Large intestine (tissue), 12 donors: ENCODE measurements at places on chromosomes 5 and 9. TPM values are rescaled to one million over a fixed set of nuclear protein-coding genes. Genes with fewer than 3 reads are reported as not detected.

DNA sequence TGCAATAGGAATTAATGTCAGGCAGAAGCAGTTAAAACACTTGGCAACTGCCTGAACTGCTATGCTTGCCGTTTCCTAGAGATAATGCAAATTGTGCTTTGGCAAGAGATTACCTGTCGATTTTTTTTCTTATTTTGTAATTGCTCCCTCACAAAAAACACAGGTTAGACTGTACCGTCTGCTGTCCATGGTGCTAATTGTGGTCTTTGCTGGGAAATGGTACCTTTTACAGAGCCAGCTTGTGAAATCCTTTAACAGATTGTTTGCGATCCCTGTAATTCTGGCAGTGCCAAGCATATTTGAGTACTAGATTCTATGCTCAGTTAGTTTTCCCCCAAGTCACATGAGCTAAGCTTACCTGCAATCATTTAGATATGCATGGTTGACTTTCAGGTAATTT is 2125.8 kb upstream of the WWC1 start:
- no peak overlapping the region for H3K27ac ChIP-seq
- H3K4me1 ChIP-seq, result no peaks in the 10 kb centered on the region
- DNase-seq, result peak; percentile 27
- H3K36me3 ChIP-seq, result no peaks in the 10 kb centered on the region
- no peaks in the 10 kb centered on the region for H3K27me3 ChIP-seq

DNA sequence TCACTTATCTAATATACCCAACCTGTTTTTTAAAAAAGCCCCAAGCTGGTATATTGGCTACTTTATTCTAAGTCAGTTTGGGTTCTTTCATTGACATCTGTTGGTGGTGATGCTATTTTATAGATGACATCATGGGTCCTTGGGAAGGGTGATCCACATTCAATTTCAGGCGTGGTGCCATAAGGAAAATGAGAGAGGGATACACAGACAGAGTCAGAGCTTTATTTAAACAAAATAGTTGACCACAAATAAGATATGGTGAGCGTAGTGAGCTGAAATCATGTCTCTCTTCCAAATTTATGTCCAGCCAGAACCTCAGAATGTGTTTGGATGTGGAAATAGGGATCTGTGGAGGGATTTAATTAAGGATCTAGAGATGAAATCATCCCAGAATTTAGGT is 302.4 kb downstream of the MAT2B start:
- no peaks in the 10 kb centered on the region for H3K4me1 ChIP-seq
- DNase-seq, result no peak
- H3K4me3 ChIP-seq, result no peak overlapping the region
- H3K36me3 ChIP-seq, result no peaks in the 10 kb centered on the region
- H3K27me3 ChIP-seq, result no peaks in the 10 kb centered on the region

GRCh38 chr5:3606121-3606831 is 10.6 kb downstream of the IRX1 start:
- H3K36me3 ChIP-seq, result no peaks in the 10 kb centered on the region
- DNase-seq, result no peak
- no peaks in the 10 kb centered on the region for H3K4me1 ChIP-seq
- no peak overlapping the region for H3K27ac ChIP-seq
- peaks cover 81% of the 10 kb centered on the region for H3K27me3 ChIP-seq

GRCh38 chr5:8474569-8474930 is 605.6 kb downstream of the MTRR start:
- no peaks in the 10 kb centered on the region for H3K27me3 ChIP-seq
- H3K4me3 ChIP-seq, result no peak overlapping the region

DNA sequence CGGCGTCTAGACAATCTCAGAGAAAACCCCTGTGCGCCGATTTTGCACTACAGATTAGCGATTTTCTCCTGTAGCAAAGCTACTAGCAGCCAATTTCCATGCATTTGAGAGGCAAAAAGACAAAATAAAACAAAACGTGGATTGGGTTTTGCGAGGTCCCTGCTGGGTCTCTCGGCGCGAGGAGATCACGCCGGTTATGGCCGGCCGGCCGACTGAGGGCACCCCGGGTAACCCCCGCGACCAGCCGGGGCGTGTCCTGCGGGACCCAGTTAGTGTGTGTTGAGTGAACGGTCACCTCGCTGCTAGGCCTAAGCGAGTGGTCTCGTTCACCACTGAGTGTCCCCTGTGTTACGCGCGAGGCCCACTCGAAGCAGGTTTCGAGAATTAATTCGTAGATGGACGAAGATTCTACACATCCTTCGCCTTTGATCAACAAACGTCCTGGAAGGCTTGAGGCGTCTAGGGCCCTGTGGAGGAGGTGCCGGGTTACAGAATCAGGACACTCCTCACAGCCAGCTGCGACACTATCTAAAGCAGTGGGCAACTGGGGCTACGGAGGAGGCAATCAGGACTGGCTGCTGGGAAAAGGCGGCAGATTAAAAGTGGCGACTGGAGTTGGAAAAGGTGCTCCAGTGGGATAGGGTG is 764 bp upstream of the VDAC1 start:
- H3K27me3 ChIP-seq, result no peaks in the 10 kb centered on the region
- H3K27ac ChIP-seq, result peak overlapping the region; percentile 99
- peaks cover 39% of the 10 kb centered on the region for H3K4me1 ChIP-seq
- H3K36me3 ChIP-seq, result peaks cover 13% of the 10 kb centered on the region

DNA sequence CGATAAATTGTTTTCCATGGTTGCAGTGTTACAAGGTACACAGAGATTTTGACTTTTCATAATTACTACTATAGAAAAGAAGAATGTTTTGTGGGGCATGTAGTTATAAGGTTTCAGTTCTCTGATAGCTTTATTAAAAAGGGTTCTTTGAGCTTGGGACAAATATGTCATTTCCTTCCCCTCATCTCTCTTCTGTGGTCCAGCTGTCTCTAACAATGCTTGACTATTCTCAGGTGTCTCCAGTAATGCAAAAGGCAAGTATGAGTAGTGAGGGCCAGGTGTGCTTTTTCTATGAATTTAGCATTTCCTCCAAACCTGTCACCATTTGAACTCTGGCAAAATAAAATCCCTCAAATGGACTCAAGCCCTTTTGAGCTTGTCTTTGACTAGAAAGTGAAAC is 84.3 kb downstream of the SLF1 start:
- no peak for DNase-seq
- H3K27me3 ChIP-seq, result no peaks in the 10 kb centered on the region
- H3K4me3 ChIP-seq, result no peak overlapping the region
- H3K4me1 ChIP-seq, result no peaks in the 10 kb centered on the region

DNA sequence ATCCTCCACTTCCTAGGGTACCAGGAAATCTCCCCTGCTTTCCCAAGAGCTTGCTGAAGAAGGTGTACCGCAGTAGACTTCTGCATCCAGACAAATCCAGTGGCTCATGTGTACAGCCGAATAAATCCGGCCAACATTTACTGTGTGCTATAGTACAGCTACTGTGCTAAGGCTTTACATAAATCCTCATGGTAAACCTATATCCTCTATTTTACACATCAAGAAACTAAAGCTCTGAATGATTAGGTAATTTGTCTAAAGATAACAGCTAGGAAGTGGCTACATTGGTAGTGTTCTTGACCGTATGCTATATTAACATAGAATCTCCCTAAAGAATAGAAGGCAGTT is 511 bp upstream of the WDR41 start:
- no peak overlapping the region for H3K4me3 ChIP-seq
- no peaks in the 10 kb centered on the region for H3K4me1 ChIP-seq
- no peak overlapping the region for H3K27ac ChIP-seq
- peaks cover 2% of the 10 kb centered on the region for H3K27me3 ChIP-seq
- no peak for DNase-seq

GRCh38 chr5:54700986-54701578 is 183.5 kb downstream of the SNX18 start:
- H3K4me1 ChIP-seq, result peaks cover 18% of the 10 kb centered on the region
- no peaks in the 10 kb centered on the region for H3K27me3 ChIP-seq
- H3K36me3 ChIP-seq, result no peaks in the 10 kb centered on the region
- DNase-seq, result peak; percentile 77
- no peak overlapping the region for H3K4me3 ChIP-seq

The KIF20A gene
- 13.8 TPM for polyA plus RNA-seq

The FOXE1 gene
- polyA plus RNA-seq, result 0.01 TPM

The MLANA gene
- 0.54 TPM for polyA plus RNA-seq

The ZNF354B gene
- 31.0 TPM for polyA plus RNA-seq

The NRG2 gene
- polyA plus RNA-seq, result 1.1 TPM

The PAPPA gene
- 2.2 TPM for polyA plus RNA-seq
